ENCODE measurements at places on chromosomes 7 and 10.

DNA sequence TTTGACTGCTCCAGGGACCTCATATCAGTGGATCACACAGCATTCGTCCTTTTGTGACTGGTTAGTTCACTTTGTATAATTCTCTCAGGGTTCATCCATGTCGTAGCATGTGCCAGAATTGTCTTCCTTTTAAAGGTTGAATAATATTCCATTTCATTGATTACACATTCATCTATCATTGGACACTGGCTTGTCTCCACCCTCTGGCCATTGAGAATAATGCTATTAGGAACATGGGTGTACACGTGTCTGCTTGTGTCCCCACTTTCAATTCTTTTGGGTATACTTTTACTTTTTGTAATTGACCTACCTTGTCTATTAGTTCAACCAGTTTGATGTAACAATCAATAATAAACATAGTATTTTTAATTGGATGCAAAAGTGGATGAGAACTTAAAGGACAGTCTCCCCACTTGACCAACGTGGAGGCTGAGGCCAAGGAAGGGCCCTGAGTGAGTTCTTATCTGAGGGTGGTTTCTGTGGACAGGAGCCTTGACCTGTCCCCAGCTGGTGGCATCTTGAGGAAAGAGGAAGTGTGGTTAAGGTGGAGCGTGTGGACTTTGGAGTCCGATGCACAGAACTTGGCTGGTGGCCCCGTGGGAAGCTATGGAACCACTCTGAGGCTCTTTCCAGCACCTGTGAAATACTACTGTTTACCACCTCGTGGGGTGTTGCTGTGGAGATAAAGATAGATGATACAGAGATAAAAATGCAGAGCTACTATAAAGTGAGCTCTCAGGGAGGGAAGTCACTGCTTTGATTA, 16.6 kb downstream of the WDFY4 start:
- no peak for DNase-seq

DNA sequence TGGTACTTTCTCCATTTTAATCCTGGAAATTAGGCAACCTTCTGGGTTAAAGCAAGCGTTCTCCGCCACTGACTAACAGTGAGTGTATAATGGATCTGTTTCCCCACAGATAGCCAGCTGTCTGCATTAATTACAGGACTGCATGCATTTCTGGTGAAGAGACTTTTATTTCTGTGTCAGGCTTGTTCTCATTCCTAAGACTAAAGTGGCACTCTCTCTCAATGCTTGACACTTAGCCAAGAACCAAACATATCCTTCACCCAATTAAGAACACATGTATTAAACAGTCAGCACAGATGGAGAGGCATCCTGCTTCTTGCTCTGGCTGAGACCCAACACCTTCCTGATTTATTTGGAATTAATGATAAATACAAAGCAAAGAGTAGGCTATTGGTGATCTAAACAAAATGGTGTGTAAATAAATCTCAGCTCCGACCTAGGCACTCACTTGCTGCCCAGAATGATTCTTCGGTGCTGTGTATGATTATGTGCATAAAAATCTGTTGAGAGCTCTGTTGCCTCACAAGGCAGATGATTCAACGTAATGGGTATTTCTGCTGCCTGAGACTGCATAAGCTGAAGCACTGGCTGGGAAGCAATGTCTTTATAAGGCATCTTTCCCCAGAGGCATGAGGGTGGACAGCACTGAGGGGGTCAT, 16.8 kb downstream of the CALU start:
- DNase-seq = no peak

DNA sequence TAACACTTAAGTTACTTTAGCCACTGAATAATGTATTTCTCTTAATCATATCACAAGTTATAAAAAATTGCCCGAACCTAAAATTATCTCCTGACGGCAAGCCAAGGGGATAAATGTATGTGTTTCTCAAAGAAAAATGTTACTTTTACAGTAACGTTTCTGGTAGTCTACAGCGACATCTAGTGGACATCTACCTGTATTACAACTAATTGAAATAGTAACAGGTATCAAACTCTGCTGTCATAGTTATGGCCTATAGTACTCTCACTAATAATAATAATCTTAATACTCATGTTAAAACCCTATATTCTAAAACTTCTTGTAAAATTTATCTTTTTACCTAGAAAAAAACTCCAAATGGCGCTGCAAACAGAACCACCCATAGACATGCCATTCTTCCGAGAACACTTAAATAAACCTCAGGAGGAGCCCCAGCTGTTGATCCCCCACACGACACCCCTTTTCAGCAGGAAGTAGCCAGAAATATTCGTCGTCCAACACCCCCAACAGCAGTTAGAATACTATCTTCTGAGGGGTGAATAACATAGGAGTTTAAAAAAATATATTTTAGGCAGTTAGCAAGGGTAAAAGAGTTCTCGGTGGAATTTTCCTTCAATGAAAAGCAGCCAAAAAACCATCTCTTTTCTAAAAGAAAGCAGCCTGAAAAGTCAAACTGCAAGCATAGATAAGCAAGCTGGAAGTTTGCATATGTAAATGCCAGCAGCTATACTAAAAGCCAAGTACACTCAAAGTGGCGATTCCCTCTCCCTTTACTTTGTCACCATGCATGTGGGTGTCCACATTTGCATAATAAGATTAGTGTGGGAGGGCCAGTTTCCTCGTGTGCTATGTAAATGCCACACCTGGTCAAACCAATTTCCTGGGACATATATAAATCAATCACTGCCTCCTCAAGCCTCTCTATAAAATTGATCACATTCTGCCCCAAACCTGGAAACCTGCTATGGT, 40.5 kb upstream of the ZNF107 start:
- no peak for DNase-seq

- DNase-seq = no peak
Observed at GRCh38 chr7:102260856-102261255, 25.8 kb upstream of the SH2B2 start.

DNA sequence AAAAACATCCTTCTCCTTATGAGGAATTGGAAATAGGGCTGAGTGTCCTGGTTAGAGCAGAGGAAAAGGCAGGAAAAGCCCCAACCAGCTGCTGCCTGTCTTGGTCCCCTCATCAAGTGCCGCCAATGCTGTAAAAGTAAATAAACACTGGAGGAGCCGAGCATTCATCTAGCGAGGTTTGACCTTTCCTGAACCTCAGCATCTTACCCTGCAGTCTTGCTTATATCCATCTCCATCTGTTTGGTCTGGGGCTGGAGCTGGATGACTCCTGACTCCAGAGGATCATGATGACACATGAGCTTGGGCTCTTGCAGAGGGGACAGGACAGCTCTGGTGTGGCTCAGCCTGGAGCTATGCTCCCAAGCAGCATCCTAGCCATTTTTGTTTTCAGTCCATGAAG, 501.1 kb downstream of the TNS3 start:
- DNase-seq = no peak

GRCh38 chr7:5001911-5002310, 42.9 kb upstream of the MMD2 start:
- DNase-seq = no peak
